ENCODE measurements at places on chromosomes 13 and 19.

GRCh38 chr13:41061914-41062837 is 867 bp downstream of the WBP4 start:
- no peak for DNase-seq
- H3K27me3 ChIP-seq = no peaks in the 10 kb centered on the region
- H3K36me3 ChIP-seq = no peaks in the 10 kb centered on the region
- peaks cover 73% of the 10 kb centered on the region for H3K4me1 ChIP-seq
- H3K27ac ChIP-seq = peak overlapping the region; percentile 97

DNA sequence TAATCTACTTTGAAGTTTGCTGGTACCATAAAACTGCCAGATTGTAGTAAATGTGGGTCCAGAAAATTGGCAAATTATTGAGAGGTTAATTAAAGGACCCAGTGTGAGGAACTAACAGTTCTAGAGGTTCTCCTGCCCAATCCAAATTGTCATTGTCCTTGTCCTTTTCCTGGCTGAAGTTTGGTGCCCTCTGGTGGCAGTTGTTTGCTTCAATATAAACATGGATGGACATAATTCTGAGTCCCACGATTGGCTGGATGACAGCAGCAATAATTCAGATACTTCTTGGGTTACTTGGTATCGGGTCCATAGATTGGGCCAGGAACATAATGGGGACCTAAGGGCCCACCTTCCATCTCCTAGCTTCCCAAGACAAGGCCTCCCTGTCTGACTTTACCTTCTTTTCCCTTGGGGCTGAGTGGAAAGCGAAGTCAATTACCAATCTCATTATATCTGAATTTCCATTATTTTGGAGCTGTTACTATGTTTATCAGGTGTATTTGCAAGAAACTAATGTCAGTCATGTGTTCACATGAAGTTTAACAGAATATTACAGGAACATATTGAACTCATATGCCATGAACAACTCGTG is 33.8 kb upstream of the GARRE1 start:
- H3K27ac ChIP-seq = no peak overlapping the region
- H3K27me3 ChIP-seq = no peaks in the 10 kb centered on the region
- H3K36me3 ChIP-seq = peaks cover 39% of the 10 kb centered on the region
- DNase-seq = peak; percentile 69
- H3K4me1 ChIP-seq = no peaks in the 10 kb centered on the region

- no peaks in the 10 kb centered on the region for H3K36me3 ChIP-seq
- H3K27me3 ChIP-seq = no peaks in the 10 kb centered on the region
- no peak overlapping the region for H3K27ac ChIP-seq
- no peak for DNase-seq
- no peaks in the 10 kb centered on the region for H3K4me1 ChIP-seq
- no peak overlapping the region for H3K4me3 ChIP-seq
These were observed 13.8 kb downstream of the IPO5 start for GRCh38 chr13:97967226-97967625.

- DNase-seq = no peak
- no peaks in the 10 kb centered on the region for H3K27me3 ChIP-seq
- H3K27ac ChIP-seq = no peak overlapping the region
- no peak overlapping the region for H3K4me3 ChIP-seq
- H3K4me1 ChIP-seq = no peaks in the 10 kb centered on the region
These were observed 20.1 kb downstream of the TLE2 start for GRCh38 chr19:3008994-3009393.

All from sigmoid colon (tissue), 7 donors.